ENCODE measurements at places on chromosomes 16 and 17.

DNA sequence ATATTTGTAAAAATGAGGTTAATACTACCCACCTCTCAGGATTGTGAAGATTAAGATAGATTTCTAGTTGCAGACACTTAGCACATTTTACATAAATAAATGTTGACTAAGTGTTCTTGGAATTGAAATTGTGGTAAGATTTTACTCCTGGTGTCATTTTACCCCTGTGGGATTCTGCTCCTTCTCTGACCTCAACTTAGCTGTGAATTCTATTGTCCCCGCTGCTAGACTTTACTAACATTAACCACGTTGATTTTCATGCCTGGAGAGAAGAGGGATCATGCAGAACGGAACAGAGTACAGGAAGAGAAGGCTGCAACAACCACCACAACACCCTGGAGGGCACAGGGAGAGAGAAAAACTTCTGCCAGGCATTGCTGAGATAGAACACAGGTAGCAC, 2.1 kb upstream of the TOM1L1 start:
- no peak for DNase-seq

DNA sequence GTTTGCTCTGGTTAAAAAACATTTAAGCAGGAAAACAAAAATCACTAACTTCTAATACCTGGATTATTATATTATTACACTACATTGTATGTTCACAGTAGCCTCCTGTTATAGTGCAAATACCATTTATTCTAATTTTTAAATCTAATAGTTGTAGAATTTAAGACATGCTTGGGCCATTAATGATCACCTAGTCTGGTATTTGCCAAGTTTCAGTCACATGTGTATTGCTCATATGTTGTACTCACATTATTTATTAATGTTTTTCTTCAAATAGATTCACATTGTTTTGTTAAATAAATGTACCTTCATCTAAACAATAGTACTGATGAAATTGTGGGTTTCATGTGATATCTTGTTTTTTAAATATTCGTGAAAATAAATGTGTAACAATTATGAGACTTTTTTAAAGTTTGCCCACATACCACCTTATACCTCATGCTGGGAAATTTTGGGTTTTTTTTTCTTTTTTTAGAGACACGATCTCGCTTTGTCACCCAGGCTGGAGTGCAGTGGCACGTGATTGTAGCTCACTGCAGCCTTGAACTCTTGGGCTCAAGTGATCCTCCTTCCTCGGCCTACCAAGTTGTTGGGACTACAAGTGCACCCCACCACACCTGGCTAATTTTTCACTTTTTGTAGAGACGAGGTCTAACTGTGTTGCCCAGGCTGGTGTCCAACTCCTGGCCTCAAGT, 5.9 kb downstream of the ZNF771 start:
- no peak for DNase-seq

DNA sequence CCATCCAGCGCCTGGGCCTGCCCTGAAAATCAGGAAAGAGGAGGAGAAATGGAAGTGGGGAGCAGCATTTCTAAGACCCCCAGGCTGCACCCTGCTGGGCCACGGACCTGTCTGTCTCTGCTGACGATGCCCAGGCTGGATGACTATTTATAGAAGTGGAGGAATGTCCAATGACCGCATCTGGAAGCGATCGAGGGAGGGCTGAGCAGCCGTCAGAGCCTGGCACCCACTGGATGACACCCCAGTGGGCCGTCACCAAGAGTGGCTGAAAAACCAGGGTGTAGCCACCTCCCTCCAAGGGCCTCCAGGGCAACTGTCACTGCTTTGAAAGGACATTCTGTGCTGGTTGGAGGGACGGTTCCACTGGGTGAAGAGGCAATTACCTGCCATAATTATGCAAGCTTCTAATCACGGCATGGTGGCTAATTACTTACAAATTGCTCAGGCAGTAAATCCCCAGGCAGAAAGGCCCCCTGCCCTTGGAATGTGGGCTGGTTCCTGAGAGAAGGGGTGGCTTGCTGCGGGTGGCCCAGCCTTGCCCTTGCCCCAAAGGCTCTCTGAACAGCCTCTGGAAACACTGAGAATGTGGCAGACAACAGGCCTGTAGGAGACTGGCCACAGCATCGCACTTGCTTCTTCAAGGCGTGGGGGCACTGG, 332.1 kb downstream of the C16orf95 start:
- no peak for DNase-seq

DNA sequence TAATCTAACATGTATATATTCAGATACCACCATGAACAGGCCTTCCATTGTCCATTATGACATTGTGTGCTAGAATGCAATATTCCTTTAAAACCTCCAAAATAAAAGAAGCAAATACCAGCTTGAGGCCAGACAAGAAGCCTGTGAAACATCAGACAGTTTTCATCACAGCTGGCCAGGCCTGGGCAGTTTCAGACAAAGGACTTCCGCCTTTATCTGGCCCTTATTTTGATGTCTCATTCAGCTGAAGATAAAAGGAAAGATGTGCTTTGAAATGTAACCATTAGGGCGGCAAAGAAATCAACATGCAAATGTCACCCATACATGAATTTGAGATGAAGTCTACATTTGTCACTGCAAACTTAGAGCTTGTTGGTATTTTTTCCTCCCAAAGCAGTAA, 737.5 kb downstream of the KCNJ2 start:
- no peak for DNase-seq

GRCh38 chr17:81278831-81279230, 16.3 kb downstream of the SLC38A10 start:
- no peak for DNase-seq

All from B cell (primary cell).